ENCODE measurements at places on chromosomes 7 and 10. TPM values are rescaled to one million over a fixed set of nuclear protein-coding genes. Genes with fewer than 3 reads are reported as not detected.

CADPS2 gene
- total RNA-seq, result 20.3 TPM

CCDC186 gene
- 20.9 TPM for total RNA-seq

CPA5 gene
- not detected for total RNA-seq

VENTX gene
- 2.3 TPM for total RNA-seq

DENND2A gene
- total RNA-seq, result 25.2 TPM

PLXDC2 gene
- 32.3 TPM for total RNA-seq

Data from gastroesophageal sphincter (tissue), 4 donors.